Mucosa of gallbladder (tissue), 1 donor: ENCODE measurements at places on chromosomes 2 and 18. TPM values are rescaled to one million over a fixed set of nuclear protein-coding genes. Genes with fewer than 3 reads are reported as not detected.

The TUBA3D gene
- not detected for total RNA-seq

The ZNF519 gene
- total RNA-seq = 9.3 TPM

The SCG2 gene
- 1.1 TPM for total RNA-seq

The HOXD13 gene
- total RNA-seq = not detected
